Smooth muscle cell of trachea (primary cell): ENCODE measurements at places on chromosomes 13 and 19. TPM values are rescaled to one million over a fixed set of nuclear protein-coding genes. Genes with fewer than 3 reads are reported as not detected.

The SIGLEC14 gene
- not detected in 2 replicates for total RNA-seq

The FXYD5 gene
- total RNA-seq, result 23.3 and 44.5 TPM in 2 replicates

The FXYD1 gene
- total RNA-seq, result 0.44 and 5.8 TPM in 2 replicates

The FAM187B gene
- total RNA-seq, result not detected in 2 replicates

The PRSS57 gene
- total RNA-seq, result 0.17 TPM in 1 of 2 replicates, not detected in the other

The TLE6 gene
- total RNA-seq, result 0.87 and 1.5 TPM in 2 replicates

The SEMA6B gene
- 0.29 and 0.50 TPM in 2 replicates for total RNA-seq

The SIGLEC7 gene
- total RNA-seq, result not detected in 2 replicates

The B3GNT3 gene
- total RNA-seq, result not detected in 2 replicates

The PLIN5 gene
- not detected in 2 replicates for total RNA-seq

The TEX29 gene
- 0.50 TPM in 1 of 2 replicates, not detected in the other for total RNA-seq

The CEACAM8 gene
- not detected in 2 replicates for total RNA-seq

The ZNF726 gene
- total RNA-seq, result 0.83 and 4.1 TPM in 2 replicates

The LAIR1 gene
- not detected in 2 replicates for total RNA-seq

The JAK3 gene
- total RNA-seq, result 0.58 and 2.6 TPM in 2 replicates

The ZNF556 gene
- total RNA-seq, result not detected in 2 replicates

The CERS1 gene
- 0.29 and 2.5 TPM in 2 replicates for total RNA-seq
